ENCODE measurements at places on chromosomes 5 and 9.

DNA sequence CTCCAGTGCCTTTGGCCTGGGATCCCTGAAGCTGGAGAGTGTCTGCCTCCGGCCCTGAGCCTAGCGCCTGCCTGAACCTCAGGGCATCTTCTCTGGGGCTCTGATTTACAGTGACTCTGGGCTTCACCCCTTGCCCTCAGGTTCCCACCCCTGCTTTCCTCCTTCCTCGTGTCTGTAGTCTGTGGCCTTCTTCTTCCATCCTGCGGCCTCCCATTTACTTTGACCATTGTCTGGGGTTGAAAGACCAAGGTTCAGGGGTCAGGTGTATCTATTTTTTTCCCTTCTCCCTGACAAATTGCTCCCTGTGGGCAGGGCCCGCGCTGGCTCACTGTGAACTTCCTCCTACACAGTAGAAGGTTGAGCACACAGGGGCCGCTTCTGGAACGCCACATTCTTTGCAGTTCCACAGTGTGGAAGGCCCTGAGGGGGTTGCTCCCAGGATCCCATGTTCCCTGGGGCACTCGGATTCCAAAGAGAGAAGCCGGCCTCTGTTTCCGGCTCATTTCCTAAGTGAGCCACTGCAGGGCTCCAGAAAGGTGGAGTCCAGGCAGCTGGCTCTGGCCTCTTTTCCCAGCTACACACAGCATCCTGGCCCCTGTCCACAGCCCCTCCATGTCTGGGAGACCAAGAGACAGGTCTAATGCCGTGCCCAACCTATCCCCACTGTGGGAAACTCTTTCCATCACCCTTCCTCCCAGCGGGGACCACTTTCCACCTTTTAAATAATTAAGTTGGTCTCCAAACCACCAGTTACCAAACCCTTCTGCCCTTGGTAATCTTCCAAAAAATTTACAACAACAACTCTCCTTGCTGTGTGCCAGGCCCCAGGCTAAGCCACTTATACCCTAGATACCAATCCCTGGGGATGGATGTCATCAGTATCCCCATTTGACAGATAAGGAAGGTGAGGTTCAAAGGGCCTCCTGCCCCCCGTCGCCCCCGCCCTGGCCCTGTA lies 140.3 kb upstream of the IER5L start:
- DNase-seq = no peak

DNA sequence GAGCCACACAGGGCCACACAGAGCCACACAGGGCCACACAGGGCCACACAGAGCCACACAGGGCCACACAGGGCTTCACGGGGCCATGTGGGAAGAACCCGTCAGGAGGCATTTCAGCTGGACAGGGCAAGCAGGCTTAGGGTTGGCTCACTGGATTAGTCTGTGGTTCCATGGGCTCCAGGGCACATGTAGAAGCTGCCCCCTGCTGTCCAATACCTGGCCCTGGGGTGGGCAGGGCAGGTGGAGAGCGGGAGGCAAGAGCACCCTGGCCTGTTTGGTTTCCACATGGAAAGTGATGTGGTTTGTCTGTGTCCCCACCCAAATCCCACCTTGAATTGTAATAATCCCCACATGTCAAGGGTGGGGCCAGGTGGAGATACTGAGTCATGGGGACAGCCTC lies 16.4 kb upstream of the LPCAT1 start:
- DNase-seq = no peak

GRCh38 chr5:73323466-73323865 lies 125.1 kb downstream of the FOXD1 start:
- DNase-seq = no peak

DNA sequence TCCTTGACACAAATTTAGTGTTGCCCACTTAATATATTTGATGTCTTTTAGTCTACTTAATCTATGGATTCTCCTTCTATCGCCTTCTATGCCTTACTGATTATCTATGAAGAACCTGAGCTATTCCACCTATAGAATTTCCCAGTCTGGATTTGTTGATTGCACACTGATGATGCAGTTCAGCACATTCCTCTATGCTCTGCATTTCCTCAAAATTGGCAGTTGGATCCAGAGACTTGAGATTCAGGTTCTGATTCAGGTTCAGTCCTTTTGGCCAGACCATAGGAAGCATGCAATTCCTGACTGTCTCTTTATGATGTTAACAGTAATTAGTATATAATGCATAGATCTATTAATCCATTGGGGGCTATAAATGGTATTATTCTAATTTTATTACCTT lies 13.8 kb downstream of the SLC22A5 start:
- no peak for DNase-seq

DNA sequence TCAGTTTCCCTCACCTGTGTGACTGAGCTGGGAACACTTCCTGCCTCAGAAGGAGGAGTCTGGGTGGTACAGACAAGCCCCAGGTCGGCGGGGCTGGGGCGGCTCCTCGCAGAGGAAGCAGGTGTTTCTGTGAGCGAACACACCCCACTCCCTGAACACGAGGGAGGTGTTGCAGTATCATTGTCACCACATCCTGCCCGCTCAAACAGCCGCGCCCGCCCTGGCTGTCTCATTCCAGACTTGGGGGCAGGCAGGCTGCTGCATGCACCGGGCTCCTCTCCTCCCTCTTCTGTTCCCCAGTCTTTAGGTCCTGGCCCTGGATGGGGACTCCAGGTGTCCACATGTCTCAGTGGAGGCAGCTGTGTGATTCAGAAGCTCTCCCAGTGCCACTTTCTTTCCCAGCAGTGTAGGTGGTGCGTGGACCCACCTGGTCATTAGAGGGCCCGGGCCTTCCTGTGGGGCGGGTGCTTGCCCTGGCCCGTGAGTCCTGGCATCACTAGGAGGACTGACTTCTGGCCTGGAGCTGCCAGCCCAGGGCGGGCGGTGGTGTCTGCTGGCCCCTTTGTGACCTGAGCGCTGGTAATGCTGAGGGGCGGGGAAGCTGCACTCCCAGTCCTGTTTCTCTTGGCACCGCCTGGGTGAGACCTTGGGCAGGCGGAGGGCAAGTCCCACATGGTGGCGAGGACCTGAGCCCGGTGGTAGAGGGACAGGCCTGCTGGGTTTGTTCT lies 18.3 kb upstream of the PHYHD1 start:
- DNase-seq = peak; percentile 66

DNA sequence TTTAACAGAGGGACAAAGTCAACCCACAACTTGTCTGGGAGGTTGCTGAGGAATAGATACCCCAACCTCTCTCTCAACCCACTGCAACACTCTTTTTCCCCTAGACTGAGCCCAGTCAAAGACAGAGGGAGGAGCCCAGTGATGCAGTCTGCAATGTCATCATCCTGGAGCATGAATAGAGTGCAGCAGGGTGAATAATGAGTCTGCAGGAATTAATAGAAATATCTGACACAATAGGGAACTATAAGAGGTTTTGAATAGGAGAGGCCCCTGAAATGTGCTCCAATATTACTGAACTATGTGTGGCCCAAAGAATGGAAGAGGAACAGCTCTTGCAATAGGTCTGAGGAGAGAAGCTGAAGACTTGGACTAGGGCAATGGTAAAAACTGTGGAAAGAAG lies 59.1 kb downstream of the PDCD1LG2 start:
- DNase-seq = no peak

- DNase-seq = no peak
Measured at GRCh38 chr9:37976714-37977477, 73.0 kb upstream of the SLC25A51 start.

DNA sequence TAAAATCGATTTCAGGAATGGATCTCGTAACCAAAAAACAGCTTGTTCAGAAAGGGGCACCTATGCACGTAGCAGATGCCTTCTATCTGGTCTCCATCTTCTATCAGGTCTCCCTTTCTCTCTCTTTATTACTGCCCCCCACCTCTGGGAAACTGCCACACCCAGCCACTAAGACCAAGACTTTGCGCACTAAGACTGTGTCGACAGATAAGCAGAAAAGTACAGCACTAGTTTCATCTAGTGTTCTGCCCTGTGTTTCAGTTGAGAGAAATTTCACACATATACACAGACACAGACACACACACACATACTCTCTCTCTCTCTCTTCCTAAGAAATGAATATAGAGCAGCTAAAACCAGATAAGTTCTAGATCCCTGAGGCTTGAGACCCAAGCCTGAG lies 210.1 kb upstream of the MAP3K1 start:
- DNase-seq = no peak

DNA sequence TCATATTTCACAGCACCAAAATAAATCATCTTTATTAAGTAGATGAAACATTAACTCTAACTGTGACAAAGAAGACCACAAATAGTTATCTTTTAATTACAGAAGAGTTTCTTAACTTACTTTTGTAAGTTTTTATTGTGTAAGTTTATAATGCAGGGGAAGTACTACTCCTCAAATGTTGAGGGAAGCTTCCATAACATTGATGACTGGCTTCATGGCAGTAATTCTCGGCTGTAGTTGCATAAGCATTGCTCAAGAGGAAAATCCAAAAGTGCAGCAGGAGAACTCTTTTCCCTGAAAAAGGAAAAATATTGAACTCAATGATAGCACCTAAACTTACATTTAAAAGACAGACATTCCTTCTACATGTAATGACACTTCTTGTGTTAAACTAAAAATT lies 4.6 kb downstream of the TSLP start:
- no peak for DNase-seq

DNA sequence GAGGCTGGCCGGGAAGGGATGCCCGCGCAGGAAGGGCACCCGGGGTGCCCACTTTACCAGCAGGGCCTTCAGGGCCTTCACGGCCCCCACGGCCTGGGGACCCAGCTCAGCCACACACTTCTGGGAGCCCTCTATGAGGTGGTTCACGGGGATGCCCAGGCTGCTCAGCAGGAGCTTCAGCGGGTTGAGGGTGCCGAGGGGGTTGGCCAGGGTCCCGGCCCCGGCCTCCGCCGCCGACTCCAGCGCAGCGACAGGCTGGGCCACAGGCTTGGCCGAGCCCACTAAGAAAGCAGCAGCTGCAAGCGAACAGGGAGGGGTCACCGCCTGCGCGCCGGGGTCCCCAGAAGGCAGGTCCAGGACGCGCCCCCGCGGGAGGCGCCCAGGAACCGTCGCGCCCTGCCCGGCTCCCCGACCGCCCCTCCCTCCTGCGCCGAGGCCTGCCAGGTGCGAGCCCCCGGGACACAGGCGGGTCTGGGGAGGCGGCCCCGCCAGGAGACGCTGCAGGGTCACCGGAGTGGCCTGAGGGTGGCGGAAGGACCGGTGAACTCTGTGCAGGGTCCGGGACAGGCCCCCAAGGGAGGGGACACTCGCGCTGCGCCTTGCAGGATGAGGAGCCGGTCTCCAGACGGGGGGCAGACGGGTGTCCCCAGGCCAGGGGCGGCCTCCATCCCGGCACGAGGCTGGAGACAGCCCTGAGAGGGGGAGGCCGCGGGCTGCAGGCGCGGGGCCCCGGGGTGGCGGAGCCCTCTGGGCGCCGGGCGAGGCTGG lies 572 bp downstream of the SCGB3A1 start:
- no peak for DNase-seq

GRCh38 chr5:125450771-125451170 lies 704.3 kb upstream of the ZNF608 start:
- DNase-seq = no peak

DNA sequence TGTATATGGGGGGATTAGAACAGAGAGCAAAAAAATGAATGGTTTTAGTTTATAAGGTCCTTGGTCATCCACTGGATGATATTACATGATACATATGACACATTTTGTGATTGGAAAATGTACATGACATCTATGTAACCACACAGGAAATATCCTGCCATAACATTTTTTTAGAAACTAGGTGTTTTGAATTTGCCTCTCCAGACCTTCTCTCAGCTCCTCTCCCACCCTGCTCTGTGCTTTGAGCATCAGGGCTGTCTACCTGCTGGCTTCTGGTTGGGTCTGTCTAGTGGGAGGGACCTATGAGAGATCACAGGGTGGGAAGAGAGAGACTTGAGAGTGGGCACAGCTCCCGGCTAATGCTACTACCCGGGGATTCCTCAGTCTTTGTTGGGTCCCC lies 24.4 kb downstream of the AKNA start:
- DNase-seq = no peak

- no peak for DNase-seq
Measured at GRCh38 chr9:112777914-112778313, 27.4 kb downstream of the SNX30 start.

DNA sequence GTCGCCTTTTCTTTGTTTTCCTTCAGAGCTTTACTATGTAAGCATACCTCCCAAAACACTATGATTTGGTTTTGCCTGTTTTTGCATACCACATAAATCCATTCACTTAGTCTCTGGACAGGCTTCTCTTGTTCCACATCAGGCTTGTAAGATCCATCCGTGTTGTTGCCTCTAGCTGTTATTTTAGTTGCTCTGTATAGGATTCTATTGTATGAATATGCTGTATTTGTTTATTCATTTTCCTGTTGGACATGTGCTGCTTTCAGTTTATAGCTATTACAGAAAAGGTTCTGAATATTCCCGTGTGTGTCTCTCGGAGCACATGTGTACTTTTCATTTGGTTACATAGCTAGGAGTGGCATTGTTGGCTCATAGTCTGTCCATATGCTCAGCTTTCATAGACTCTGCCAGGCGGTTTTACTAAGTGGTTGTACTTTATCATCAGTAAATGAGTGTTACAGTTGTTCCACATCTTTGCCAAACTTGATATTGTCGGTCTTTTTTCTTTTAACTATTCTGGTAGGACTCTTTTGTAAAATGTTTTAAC lies 41.8 kb downstream of the NUP214 start:
- DNase-seq = no peak

GRCh38 chr9:133870598-133871595 lies 121.2 kb downstream of the VAV2 start:
- DNase-seq = no peak

DNA sequence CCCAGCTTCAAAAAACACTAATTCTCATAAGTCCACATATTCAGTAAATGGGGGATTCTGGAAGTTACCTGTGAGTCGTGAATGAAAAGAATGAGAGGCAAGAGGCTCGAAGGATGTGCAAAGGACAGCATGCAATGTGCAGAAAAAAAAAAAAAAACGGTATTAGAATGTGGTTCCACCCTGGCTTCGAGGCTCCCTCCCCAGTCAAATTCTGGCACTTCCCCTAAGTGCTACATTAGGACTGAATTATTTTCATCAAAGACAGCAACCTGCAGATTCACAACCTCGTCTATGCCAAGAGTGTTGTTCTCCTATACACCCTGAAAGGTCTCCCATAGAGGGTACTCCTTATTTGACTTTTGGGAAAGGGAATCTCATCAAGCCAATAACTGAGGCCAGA lies 16.5 kb downstream of the CAPSL start:
- no peak for DNase-seq

GRCh38 chr9:98742325-98743280 lies 33.9 kb upstream of the GABBR2 start:
- no peak for DNase-seq

- DNase-seq = peak; percentile 19
Measured at GRCh38 chr5:157106630-157107461, 2.0 kb downstream of the HAVCR2 start.

GRCh38 chr9:129131300-129132145 lies 20.3 kb downstream of the PTPA start:
- peak; percentile 79 for DNase-seq

- no peak for DNase-seq
Measured at GRCh38 chr5:40798801-40799210, 632 bp upstream of the PRKAA1 start.

DNA sequence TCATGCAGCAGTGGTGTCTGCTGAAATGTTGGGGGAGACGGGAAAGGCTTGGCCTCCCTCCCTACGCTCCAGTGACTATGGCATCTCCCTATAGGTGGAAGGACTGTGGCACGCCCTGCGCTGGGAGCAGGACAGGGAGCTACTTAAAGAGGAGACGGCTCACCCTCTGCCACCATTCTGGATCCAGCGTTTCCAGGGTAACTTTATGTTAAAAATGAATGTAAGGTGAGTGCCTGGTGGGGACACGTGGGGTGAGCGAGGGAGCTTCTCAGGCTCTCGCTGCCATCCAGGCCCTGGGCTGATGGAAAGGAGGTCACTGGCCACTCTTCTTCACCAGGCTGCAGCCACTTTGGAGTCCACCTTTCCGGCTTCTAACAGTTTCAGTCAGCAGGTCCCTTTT lies 15.7 kb downstream of the PAEP start:
- DNase-seq = no peak

GRCh38 chr5:119070578-119070827 lies 384 bp upstream of the DMXL1 start:
- no peak for DNase-seq

All from stimulated activated CD4-positive, alpha-beta T cell treated with anti-CD3 and anti-CD28 coated beads, TNF-alpha, amount 100 ng/mL, for 24 hours (primary cell).